SIG-M5 (cell line): ENCODE measurements at places on chromosomes 5 and 9.

GRCh38 chr5:168317521-168318147 lies 26.2 kb downstream of the WWC1 start:
- DNase-seq: no peak

GRCh38 chr9:136880651-136881050 lies 5.7 kb upstream of the TRAF2 start:
- DNase-seq: no peak

DNA sequence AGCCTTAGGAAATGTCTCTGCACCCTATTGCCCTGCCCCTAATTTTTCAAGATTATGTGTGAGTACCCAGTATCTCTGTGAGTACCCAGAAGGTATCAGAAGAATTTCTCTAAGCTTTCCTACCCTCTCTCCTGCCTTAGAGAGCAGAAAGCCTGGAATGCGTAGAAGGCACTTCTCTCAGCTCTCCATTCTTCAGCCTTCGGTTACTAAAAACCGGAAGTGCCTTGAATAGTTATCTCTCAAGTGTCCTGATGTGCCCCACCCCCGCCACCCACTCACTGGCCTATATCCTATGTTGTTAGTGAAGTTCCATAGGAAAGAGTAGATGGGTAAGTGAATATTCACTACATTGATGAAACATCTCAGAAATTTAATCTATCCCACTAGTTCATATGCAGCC lies 210.7 kb upstream of the CDH10 start:
- no peak for DNase-seq

- no peak for DNase-seq
Measured at GRCh38 chr5:14216902-14217301, 73.8 kb downstream of the TRIO start.

GRCh38 chr5:37991301-37992299 lies 151.8 kb upstream of the GDNF start:
- no peak for DNase-seq

DNA sequence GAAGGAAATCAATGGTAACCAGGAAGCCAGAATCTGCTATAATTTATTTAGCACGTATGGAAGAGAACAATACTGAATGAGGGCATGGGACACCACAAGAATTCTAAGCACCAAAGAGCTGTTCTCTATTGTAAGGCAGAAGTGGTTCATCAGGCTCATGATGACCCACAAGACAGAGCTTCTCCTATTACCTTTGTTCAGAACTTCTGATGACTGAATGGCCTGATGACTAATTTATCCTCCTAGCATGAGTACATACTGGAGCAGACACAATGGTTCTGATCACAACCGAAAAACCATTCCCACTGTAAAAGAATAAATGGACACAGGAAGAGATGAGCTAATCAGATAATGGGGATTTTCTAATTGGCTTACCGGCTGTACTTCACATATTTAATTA lies 329.8 kb upstream of the PDE4D start:
- DNase-seq: no peak

- no peak for DNase-seq
Measured at GRCh38 chr5:92629574-92629973, 951.4 kb downstream of the NR2F1-AS1 start.

- DNase-seq: no peak
Measured at GRCh38 chr5:31196309-31196708, 2.8 kb downstream of the CDH6 start.

DNA sequence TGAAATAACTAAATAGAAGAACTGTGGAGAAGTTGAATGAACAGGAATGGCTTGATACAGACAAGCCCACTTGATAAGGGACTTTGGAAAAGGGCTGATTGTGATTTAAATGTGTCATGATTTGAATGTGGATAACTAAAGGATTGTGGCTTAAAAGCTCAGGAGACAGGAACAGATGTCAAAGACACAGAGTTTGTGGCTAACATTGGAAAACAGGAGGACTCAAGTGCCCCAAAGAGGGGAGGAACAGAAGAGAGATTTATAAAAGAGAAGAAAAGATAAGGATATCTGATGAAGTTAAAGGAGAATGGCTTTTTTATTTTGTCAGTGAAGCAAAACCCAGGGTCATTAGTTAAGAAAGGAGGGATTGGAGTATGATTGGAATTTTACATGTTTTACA lies 124.2 kb upstream of the TRPM3 start:
- DNase-seq: no peak

DNA sequence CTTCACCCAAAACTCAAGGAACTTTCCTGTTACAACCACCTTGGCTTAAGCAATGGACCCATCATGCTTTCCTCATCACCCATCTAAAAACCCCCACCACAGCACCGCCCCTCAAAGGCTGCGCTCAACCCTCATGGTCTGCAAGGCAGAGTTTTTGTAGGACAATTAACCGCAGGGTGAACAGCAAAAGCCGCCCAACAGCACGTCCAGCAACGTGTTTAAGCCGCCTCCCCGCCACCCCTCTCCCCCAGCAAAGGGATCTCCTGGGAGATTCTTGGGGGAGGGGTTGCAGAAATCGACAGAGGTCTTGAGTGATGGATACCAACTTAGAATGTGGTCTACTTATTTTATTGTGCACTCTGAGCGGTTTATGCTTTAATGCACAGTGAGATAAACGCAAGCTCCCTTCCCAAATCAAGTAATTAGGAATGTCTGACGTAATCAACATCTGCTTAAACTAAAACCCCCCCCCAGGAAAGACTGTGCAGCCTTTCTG lies 1.9 kb downstream of the ROR2 start:
- DNase-seq: no peak

DNA sequence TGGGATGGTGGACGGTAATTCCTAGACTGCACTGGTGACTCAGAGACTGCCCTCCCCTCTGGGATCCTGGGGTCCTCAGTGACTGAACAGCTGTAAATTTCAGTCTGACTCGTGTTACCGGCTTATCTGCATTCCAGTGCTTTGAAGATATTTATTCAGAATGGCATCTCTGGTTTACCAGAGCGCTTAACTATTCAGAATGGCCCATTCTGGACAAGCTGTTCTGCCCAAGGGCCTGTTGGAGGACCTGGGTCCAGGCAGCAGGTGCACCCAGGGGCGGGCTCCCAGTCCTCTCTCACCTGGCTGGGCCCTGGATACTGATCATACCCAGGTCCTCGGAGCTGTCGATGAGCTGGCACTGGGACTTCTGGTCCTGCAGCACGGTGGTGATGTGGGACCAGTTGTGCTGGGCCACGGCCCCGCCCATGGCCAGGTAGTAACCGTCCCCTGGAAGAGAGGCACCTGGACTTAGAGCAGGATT lies 48.0 kb downstream of the SARDH start:
- DNase-seq: no peak

- DNase-seq: no peak
Measured at GRCh38 chr5:33229216-33229615, 211.5 kb upstream of the TARS1 start.

- no peak for DNase-seq
Measured at GRCh38 chr5:35202319-35203111, 27.8 kb downstream of the PRLR start.

DNA sequence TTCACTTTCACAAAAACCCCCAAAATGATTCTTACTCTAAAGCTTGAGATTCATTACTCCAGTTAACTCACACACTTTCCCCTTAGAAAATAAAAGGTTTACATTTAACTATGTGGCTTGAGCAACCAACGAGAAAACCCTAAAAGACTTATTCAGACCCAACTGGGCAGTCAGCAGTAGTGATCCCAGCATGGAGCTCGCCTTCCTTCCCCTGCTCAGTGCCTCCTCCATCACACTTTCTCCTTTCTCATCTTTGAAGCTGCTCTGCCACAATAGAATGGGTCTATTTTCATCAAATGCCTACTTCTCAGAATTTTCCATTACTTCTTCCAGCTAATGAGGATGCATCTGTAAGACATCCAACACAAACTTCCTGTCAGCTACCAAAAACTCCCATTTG lies 29.1 kb downstream of the RORB start:
- no peak for DNase-seq

DNA sequence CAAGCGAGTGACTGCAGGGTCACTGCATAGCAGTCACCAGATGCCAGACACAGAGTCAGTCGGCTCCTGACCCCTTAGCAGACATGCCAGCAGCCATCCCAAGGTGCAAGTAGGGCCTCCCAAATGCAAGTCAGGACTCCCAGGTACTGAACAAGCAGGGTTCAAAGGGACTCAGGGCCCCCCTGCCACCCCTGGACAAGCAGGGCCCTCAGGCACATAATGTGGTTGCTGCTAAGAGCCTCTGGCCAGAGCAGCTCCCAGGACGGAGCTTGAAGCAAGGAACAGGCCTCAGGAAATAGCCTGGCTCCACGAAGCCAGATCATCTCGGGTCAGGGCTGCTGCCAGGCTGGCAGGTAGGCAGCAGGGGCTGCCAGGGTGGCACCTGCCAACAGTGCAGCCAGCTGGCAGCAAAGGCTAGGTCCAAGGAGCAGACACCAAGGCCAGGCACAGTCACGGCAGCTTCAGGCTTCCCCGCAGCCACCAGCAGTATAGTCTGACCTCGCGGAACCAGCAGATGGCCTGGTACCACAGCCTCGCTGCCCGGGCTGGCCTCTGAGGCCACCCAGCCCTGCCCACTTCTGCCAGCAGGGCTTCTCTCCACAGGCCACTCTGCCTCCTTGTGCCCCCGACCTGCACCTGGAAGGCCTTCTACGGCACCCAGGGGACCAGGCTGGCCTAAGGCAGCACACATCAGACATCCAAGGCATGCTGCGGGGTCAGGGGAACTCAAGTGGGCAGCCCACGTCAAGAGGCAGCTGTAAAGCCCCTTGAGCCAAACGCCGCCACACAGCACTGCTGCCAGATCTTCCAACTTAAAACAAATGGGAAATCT lies 7.4 kb downstream of the EEIG1 start:
- DNase-seq: no peak

DNA sequence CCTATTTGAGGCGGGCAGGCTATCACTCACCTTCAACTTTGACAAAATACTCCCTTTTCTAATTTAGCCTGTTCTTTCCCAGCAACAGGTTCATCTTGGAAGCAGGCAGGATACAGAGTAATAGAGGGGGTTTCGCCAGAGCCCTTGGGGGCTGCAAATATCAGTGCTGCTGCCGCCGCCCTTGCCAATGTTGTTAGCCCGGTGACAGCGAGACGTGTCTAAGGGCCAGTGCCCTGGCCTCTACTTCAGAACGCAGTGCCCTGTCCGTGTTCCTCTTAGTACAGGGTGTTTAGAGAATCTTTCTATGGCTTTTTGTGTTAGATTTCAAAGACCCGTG lies 703 bp downstream of the FAM120AOS start:
- no peak for DNase-seq

DNA sequence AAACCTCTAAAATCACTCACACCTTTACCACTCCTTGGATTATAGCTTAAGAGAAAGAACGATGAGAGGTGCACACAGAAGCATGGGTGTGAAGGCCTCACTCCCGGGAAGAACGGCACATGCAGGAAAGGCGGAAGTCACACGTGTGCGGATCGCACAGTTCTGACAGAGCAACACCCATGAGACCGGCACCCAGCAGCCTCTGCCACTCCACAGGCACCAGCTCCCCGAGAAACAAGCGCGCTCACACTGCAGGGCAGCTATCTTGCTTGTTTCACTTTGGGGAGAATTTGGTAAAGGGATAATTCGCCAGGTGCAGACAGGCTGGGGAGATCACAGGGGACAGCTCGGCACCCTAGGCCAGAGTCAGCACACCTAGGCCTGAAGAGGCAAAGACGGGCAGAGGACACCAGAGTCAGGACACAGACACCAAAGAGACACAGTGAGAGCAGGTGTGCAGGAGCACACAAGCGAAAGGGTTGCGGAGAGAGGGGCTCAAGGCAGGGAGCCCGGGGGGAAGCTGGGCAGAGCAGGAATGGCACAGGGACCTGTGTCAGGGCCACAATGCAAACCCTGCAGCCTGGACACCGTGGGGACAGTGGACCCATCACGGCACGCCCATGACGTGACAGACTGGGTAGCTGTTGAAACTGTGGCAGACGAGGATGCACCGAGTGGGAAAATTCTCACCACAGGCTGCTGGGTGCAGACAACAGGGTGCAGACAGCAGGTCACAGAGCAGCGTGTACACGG lies 81.7 kb downstream of the CAMSAP1 start:
- no peak for DNase-seq

- no peak for DNase-seq
Measured at GRCh38 chr5:2780421-2781171, 29.1 kb upstream of the IRX2 start.

GRCh38 chr9:13284011-13284410 lies 4.5 kb upstream of the MPDZ start:
- no peak for DNase-seq

GRCh38 chr5:157327771-157328170 lies 61.8 kb downstream of the CYFIP2 start:
- DNase-seq: no peak
